ENCODE measurements at places on chromosomes 1 and 21.

DNA sequence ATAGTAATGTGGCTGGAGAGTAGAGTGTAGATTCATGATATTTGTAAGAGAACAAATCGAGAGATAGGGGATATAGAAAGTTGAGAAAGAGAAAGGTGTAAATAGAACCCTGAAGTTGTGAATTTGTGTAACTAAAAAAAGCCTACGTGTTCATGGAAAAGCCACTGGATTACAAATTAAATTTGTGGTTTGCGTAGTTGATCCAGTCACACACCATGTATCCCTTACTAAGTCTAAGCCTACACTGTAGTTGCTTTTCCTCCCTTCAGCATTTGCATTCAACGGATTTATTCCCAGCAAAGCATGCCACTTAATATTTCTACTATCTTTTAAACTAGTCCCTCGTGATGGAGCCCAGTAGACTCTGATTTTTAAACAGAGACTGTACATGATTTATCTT lies 24.9 kb downstream of the KMO start:
- no peak for DNase-seq

DNA sequence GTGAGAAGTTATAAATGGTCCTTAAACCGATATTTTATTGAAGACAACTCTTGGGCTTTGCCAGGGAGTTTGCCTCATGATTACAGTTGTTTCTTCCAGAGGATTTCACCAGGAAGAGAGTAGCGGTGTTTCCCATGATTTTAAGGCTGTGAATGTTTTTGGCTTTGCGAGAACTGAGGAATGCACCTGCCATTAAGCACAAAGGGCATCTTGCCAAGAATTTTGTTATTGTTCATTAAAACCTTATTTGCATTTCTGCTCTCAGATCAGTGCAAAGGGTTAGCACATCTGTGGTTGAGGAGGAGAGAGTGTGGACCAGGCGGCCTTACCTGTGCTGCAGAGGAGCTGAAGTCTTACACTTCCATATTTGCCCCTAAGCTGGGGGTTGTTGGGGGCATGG lies 13.8 kb downstream of the CNIH3 start:
- no peak for DNase-seq

GRCh38 chr1:87094238-87094637 lies 179.8 kb downstream of the HS2ST1 start:
- no peak for DNase-seq

GRCh38 chr1:50930193-50930592 lies 29.9 kb downstream of the FAF1 start:
- DNase-seq, result no peak

GRCh38 chr1:59625384-59625783 lies 189.4 kb upstream of the HOOK1 start:
- no peak for DNase-seq

DNA sequence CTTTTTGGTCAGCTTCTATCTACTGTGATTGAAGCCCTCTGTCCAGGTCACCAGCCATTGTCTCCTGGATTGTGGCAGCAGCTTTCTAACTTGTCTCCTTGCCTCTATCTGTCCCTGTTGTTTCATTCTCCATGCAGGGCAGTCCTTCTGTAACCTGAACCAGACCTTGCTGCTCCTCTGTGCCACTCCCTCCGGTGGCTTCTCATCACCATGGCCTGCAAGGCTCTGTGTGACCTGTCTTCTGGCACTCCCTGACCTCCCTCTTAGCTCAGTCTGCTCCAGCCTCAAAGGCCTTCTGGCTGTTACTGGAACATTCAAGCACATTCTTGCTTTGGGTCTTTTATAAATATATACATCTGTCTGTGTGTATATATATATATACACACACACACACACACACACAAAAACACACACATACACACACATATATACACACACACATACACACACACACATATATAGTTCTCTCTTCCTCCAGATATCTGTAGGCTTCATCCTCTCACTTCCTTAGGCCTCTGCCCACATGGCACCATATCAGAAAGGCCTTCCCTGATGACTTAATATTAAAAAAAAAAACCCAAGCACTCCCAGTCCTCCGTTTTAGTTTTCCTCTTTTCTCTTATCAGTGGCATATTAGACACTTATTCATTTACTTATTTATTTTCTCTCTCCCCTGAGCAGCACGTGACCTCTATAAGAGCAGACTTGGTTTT lies 21.2 kb upstream of the JUN start:
- no peak for DNase-seq

DNA sequence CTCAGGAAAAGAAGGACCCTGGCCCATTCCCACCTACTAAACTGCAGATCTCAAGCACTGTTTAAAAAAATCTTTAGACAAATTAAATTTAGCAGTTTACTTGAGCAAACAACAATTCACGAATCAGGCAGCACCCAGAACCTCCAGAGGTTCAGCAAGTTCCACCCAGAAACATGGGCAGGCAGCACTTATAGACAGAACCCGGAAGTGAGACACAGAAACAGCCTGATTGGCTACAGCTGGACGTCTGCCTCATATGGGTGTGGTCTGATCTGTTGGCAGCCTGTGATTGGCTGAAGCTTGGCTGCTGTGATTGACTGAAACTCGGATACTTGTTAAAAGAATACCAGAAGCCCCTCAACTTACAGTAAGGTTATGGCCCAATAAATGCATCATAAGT lies 34.7 kb upstream of the COL6A2 start:
- DNase-seq, result no peak

GRCh38 chr1:229230893-229231753 lies 39.8 kb upstream of the RAB4A start:
- peak; percentile 23 for DNase-seq

GRCh38 chr1:57017200-57017599 lies 51.4 kb upstream of the C8B start:
- peak; percentile 1 for DNase-seq

- DNase-seq, result peak; percentile 83
Measured at GRCh38 chr1:160124705-160125478, 9.3 kb downstream of the ATP1A2 start.

DNA sequence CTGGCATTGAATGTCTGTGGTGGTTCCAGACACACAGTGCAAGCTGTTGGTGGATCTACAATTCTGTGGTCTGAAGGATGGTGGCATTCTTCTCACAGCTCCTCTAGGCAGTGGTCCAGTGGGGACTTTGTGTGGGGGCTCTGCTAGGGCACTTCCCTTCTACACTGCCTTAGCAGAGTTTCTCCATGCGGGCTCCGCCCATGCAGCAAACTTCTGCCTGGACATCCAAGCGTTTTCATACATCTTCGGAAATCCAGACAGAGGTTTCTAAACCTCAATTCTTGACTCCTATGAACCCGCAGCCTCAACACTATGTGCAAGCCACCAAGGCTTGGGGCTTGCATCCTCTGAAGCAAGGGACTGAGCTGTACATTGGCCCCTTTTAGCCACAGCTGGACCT lies 43.0 kb downstream of the RGS18 start:
- no peak for DNase-seq

DNA sequence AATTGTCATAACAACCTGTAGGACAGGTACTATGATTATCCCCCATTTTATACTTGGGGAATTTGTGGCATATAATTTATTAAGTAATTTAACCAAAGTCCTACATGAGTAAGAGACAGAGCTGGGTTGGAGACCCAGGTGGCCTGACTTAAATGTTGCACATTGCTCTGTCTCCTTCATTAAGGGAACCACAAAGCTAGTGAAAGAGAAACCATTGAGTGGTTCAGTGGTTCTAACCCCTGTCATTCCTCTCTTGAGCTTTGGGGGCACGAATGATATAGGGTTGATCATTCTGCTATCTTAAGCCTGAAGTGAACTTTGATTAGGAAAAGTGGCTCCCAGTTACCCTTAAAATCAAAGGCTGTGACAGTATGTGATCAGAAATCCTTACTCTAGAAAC lies 5.3 kb upstream of the MAP3K7CL start:
- DNase-seq, result no peak

GRCh38 chr1:32339363-32339978 lies 3.4 kb upstream of the MARCKSL1 start:
- DNase-seq, result peak; percentile 54

DNA sequence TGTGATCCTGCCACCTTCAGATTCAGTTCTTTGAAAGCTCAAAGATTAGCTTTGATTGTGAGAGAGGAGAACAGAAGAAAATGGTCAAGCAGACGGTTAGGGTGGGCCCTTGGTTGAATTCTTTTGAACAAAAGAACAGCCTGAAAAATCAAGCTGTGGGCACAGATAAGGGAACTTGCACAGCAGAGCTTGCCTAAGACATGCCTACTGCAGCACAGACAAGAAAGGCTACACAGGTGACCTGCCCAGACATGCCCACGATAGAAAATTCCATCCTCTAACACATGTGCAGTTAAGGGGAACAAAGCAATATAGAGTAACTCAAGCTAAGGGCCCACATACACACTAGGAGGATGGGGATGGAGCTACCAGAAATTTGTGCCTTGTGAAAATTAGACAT lies 512.5 kb upstream of the LRRC7 start:
- no peak for DNase-seq

GRCh38 chr21:45087022-45087823 lies 12.8 kb downstream of the ADARB1 start:
- no peak for DNase-seq

DNA sequence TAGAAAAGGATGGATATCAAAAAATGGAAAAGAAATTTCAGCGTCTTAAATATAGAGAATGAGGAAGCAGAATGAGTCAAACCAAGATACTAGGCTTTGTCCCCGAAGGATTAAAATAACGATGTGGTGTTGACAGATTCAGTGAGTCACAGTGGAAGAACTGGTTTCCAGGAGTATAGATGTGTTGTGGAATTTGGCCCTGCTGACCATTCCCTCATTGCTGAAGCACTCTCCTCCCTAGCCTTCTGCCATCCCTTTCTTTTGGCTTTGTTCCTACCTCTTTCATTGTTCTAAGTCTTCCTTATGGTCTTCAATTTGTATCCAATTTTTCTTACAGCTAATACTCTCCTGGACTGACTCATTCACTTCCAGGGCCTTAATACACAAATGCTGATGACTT lies 23.1 kb upstream of the USP25 start:
- peak; percentile 98 for DNase-seq

GRCh38 chr21:25424634-25425033 lies 182.6 kb downstream of the MRPL39 start:
- no peak for DNase-seq

DNA sequence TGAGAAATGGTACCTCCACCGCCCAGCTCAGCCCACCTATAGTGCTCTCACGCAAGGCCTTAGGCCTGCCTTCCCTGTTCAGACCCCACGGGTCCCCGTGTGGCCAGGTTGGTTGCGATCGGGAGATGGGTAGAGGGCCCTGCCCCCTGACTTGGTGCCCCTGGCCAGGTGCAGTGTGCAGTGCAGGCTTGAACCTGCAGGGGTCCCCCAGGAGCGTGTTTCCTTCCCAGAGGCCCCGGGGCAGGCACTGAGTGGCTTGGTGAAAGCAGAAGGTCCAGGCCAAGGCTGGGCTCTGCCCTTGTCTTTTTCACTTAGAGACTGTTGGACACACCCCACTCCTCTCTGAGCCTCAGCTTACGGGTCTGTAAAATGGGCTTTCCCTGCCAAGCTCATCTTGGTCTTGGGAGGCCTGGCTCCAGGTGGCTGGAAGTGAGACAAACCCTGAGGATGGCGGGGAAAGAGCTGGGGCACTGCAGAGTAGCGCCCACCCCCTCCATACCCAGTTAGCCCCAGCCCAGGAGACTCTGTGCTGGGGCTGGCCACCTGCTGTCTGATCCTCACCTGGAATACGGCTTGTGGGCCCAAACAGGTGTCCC lies 9.3 kb upstream of the HES5 start:
- DNase-seq, result no peak
